ENCODE measurements at places on chromosomes 4 and X.

- no peak for DNase-seq
Observed at GRCh38 chrX:29862126-29862677, 353.2 kb upstream of the MAGEB2 start.

DNA sequence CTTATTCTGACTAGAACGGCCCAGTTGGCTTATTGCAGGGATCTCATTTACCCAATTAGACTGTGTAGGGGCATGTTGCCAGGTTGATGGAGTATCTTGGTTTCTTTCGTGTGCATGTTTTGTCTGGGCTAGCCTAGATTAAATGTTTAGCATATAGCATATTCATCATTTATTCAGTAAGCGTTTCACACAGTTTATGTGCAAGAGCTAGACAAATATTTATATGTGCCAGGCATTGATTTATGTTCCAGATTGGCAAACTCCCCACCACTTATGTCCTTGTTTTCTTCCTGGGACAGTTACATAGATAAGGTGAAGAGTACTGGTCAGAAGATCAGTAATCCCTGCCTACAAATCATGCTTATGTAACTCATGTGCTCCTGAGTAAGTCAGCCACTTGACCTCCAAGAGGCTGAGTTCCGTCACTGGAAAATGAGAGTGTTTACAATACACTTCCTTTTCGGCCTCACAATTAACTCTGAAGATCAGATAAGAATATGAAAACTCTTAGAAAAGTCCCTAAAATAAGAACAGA lies 57.2 kb downstream of the RUFY3 start:
- DNase-seq = no peak

DNA sequence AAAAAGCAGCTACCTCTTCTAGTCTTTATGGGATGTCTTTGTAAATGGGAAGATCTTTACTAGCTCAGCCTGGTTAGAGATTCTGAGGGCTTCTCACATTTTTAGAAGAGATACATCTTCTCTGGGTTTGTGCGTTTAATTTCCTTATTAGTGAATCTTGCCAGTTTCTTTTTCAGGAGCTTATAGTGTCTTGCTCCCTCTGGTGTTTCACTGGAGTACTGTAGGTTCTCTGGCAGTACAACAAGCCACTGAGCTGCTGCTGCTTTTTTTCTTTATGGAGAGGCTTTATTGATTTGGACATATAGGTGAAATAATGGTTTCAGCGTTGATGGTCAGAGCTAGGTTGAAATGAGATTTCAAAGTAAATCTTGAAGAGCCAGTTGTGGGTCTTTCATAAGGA lies 82.9 kb downstream of the LAS1L start:
- DNase-seq = no peak

DNA sequence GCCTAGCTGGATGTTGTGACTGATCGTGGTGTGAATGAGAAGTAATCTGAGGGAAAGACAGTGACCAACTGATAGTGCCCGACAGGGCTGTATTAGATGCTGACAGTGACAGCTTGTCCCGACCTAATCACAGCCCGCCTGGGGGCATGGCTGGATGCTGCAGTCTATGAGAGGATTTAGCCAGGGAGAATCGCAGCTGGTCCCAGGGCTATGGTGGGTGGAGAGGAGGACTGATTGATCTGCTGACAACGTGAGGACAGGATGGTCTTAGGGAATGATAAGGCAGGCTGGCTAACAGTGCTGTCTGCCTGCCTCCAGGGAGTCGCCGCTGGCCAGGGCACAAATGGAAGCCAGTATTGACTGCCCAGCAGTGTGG lies 621 bp upstream of the SUV39H1 start:
- DNase-seq = no peak

GRCh38 chr4:52076731-52077130 lies 25.6 kb downstream of the SPATA18 start:
- DNase-seq = no peak

DNA sequence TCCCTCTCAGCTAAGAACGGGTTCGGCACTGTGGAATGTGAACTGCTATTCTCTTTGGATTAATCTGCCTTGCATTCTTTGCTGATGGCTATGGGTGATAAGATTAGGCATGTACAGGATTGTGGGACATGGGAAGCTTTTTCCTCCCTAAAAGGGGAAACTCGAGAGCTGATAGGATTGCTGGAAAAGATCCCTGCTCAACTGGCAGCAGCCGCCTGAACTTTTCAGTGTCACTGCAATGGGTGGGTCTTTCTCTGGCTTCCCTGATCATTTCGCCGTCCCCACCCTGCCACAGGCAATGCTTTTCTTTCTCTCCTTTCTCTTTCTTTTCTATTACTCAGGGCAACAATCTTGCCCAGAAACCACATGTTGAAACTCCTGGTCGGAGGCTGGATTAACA lies 20.5 kb downstream of the PAGE2 start:
- DNase-seq = no peak

- DNase-seq = no peak
Observed at GRCh38 chr4:78629991-78630541, 78.5 kb downstream of the ANXA3 start.

DNA sequence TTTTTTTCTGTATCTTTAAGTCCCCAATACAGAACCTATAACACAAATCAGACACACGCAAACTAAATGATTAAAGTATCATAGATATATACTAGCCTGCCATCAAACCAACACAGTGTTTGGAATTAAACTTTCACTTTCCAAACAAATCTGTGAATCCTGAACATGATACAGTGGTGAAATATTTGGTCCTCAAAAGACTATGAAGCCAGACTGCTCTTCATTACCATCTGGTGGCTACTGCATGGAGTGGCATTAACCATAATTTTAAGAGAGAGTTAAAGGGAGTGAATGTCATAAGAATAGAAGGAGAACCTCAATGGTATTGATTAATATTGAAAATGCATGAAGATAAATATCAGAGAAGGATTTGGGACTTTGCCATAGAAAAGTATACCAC lies 9.2 kb upstream of the GABRA4 start:
- no peak for DNase-seq

- no peak for DNase-seq
Observed at GRCh38 chr4:1981251-1982058, 27.3 kb downstream of the NELFA start.

GRCh38 chrX:51182545-51182944 lies 150.1 kb upstream of the NUDT10 start:
- no peak for DNase-seq

- no peak for DNase-seq
Observed at GRCh38 chr4:11597506-11597905, 168.8 kb upstream of the HS3ST1 start.

DNA sequence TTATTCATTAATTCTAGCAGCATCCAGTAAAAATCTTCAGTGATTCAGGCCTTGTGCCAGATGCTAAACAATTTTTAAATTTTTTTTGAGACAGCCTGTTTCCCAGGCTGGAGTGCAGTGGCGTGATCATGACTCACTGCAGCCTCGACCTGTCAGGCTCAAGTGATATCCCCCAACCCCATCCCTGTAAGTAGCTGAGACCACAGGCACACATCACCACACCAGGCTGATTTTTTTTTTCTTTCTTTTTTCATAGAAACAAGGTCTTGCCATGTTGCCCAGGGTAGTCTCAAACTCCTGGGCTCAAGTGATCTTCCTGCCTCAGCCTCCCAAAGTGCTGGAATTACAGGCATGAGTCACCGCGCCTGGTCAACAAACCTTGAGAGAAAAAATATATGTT lies 705.5 kb downstream of the ARAP2 start:
- no peak for DNase-seq

DNA sequence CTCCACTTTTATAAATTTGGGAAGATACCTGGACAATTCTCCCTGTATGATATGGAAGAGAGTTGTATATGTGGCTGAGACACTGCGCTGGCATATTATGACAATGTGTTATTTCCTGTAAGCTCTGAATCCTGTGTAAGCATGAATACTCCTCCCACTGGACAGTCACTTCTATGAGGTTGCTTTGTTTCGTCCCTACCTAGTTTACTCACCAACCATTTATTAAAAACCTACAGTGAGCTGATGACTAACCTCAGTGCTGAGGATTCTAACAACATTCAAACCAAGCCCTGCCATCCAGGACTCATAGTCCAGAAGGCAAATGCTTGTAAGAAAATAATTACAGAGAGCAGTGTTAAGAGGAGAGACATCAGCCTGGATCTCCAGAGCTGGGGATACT lies 1632.9 kb upstream of the TENM3 start:
- no peak for DNase-seq

DNA sequence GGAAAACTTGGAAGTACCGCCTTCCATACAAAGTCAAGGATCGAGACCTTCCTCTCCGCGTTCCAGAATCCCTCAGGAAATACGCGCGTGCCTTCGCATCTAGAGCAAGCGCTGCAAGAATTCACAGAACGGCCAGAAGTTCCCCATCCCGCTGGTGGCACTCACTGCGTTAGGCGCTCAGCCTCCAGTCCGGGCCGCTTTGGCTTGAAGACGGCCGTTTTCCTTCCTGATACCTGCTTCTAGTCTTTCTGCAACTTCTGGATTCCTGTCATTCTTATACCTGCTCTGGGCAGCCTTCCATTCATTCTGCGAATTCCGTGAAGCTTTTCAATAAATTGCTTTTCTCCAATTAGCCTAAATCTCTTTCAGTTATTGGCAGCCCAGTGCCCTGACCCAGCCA lies 896.4 kb downstream of the TRIML1 start:
- DNase-seq = no peak

DNA sequence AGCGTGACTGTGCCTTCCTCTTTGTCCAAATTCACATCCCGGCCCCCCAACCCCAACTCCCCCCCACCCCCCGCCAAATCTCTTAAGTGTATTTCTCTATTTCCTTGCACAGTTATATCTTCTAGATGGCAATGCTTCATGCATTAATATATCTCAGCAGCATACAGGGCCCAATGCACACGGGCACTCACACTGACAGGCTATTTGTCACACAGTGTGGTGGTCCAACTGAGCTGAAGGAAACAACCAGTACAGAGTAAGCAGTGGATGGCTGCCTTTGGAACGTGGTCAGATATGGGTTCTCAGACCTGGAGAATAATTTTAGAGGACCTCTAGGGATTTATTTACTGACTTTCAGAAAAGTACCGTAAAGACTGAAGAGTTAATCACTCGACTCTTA lies 681 bp downstream of the EXOC1 start:
- no peak for DNase-seq

DNA sequence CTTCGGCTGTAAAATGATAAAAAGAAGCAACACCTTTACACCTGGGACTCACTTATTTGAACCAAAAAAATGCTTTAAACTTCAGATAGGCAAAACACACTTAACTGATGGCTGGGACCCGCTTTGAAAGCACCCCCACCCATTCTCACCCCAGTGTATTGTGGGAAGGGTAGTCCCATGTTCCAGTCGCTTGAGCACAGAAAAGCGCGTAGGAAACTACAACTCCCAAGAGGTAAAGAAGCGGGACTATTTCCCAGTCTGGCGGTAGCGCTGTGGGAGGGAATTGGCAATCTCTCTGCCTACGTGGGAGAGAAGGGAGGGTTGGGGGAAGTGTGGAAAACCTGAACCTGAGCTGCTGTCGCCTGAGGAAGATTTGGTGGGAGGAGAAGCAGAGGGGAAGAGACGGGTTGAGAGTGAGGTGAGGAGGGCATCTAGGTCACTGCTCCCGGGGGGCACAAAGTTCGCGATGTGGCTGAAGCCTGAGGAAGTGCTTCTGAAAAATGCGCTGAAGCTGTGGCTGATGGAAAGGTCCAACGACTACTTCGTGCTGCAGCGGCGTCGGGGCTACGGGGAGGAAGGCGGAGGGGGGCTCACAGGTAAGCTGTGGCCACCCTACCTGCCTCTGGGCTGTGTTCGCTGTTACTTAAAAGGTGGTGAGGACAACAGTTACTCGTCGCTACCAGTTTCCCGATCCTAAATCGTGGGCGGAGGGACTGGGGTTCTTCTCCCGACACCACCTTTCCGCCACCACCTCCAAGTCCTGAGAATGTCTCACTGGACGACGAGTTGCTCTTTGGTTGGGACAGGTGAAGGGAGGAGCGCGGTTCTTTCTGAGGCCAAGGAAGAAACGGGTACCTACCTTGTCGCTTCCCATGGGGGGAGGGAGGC lies at the start of gene TBC1D8B:
Gene TBC1D8B, plus strand, starts transcription at position 286 of the 888 bp plus-strand sequence. Its CDS starts 181 bp downstream, at position 467.
- peak; percentile 5 for DNase-seq

- no peak for DNase-seq
Observed at GRCh38 chr4:24453951-24454350, 130.4 kb downstream of the DHX15 start.

- DNase-seq = no peak
Observed at GRCh38 chrX:24874604-24875247, 141.0 kb downstream of the ARX start.

DNA sequence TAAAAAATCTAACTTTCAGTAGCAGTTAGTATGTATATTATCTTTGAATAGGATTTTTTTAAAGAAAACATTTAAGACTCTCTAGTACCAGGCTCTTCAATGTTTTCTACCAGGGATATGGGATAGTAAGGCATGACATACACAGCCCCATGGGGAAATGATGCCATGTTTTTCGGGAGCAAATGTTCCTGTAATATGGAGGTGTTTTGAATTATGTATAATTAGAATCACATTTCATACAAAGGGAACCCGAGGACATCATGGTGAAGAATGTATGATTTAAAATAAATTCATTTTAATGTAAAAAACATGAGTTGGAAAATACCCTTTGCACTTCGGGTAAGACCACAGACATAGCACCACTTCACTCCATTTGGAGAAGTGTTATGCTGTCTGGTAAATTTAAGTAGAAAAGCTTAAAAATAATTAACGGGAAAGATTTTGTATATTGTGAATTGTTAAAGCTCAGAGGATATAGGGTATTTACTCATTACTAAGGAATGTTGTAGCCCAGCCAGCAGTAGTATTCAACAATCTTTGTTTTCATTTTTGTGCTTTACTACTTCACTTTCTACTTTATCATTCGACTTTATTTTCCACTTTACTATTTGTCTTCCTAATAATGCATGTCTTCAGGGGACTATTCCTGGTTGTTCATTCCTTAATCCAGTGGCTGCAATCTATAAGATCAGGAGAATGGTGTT lies 2050.7 kb downstream of the ARAP2 start:
- DNase-seq = no peak

DNA sequence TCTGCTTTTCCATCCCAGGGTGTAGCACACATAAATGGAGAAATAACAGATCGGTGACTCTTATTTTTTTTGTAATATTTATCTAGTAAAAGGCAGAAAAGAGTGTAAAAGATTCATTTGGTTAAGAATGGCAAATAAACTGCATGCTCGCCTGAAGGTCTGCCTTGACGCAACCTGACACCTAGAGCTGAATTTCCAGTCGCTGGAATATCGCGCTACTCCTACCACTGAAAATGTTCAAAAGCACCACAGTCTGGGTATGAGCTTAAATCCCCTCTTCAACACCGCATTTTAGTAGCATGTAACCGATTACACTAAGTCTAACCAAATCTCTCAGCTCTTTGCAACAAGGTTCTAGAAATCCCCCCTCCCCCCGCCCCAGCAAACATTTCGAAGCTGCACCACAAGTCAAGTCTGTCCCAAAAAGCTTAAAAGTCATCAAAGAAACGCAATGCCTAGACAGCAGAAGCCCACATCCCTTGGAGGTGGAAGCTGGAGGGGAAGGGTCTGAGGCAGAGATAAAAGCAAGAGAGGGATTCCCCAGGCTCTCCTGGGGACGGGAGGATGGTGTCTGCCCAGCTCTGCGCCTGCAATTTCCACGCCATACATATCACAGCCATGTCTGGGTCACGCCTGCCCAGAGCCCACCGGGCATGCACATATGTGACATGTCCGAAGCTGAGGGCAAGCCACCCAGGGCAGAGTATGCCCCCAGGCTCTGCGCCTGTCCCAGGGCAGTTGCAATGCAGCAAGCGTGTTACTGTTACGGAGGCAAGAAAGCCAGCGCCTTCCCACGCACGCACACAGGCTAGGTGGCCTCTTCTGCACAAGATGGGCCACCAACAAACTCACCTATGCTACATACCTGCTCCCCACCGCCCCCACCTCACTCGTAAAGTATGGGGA lies 1.4 kb downstream of the FGF13 start:
- DNase-seq = no peak

All from stimulated activated CD4-positive, alpha-beta T cell treated with anti-CD3 and anti-CD28 coated beads, Interleukin-12 subunit alpha, Interleukin-12 subunit beta, amount 100 ng/mL, for 4 hours (primary cell).